ENCODE measurements at places on chromosomes 1 and 21.

- DNase-seq, result no peak
Measured at GRCh38 chr1:118905196-118905595, 82.9 kb downstream of the TBX15 start.

DNA sequence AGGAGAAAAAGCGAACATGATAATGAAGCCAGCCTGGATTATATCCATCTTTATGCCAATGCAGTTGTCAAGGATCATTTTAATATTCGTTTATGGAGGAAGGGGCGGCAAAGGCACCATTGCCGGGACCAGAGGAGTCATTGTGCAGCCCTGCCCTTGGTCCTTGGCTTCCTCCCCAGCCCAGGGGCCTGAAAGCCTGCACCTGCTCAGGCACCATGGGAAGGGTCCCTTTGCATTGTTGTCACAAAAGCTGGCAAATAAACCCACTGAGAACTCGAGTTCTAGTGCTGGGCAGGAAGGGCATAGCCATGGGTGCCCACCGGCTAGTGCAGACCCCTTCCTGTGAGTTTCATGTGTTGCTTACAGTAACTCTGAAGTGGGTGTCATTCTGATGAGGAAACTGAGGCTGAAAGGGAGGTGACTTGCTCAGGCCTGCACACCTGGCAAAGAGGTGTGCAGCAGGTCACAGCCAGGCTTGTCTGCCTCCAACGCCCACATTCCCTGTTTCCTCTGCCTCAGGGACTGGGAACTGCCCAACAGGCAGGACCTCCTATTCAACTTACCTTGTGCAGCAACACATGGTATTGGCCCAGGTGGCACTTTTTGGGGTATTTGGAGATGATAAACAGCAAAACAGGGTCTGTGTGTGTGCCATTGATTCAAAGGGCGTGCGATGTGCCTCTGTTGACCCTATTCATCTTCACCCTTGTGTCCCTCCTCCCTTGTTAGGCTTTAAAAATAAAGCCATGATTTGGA is 84.6 kb downstream of the MAN1C1 start:
- DNase-seq, result no peak

GRCh38 chr1:58045094-58045705 is 501.3 kb downstream of the OMA1 start:
- no peak for DNase-seq

GRCh38 chr1:236733653-236734052 is 47.4 kb downstream of the ACTN2 start:
- DNase-seq, result no peak
